ENCODE measurements at places on chromosomes 7 and 10.

- DNase-seq, result no peak
Measured at GRCh38 chr10:58853668-58854067, 322.8 kb upstream of the PHYHIPL start.

DNA sequence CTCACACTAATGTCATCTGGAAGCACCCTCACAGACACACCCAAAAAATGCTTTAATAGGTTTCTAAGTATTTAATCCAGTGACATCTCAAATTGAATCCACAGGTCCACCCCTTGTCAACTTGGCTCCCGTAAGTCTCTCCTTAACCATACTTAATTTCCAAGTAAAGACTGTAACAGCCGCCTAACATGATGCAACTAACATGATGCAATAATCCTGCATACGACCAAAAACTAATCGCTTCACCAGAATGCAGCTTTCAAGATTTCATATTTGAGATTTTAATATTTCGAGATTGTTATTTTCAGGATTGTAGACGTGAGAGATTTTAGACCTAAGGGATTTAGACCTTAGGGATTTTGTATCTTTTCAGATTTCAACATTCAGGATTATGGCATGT is 3.7 kb upstream of the HDAC9 start:
- DNase-seq, result no peak

- no peak for DNase-seq
Measured at GRCh38 chr7:44111761-44112160, 7.6 kb downstream of the AEBP1 start.

DNA sequence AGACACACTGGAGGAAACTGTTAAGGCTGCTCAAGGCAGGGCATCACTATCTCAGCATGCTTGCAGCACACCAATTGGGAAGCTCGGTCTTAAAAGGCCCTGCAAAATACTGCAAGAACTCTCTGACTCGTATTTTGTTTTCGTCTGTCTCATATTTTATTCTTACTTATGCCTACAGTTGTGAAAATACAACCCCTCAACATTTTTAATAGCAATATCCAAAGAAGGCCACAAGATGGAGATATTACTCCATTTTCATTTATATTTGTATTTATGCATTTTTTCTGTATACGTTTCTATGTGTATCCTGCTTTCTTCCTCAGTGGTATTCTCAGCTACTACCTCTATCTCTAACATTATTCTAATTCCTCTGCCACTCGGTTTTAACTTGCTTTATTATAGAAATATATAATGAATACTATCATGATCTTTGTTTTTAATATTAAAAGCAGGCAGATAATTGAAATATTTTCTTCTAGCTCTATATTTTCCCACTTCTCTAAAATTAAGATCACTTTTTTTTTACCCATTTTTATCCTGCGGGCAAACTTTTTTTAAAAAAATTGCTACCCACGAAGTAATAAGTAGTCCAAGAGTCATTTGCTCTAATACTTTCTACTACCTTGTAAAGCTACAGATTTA is 10.0 kb downstream of the DNAJC1 start:
- DNase-seq, result no peak

DNA sequence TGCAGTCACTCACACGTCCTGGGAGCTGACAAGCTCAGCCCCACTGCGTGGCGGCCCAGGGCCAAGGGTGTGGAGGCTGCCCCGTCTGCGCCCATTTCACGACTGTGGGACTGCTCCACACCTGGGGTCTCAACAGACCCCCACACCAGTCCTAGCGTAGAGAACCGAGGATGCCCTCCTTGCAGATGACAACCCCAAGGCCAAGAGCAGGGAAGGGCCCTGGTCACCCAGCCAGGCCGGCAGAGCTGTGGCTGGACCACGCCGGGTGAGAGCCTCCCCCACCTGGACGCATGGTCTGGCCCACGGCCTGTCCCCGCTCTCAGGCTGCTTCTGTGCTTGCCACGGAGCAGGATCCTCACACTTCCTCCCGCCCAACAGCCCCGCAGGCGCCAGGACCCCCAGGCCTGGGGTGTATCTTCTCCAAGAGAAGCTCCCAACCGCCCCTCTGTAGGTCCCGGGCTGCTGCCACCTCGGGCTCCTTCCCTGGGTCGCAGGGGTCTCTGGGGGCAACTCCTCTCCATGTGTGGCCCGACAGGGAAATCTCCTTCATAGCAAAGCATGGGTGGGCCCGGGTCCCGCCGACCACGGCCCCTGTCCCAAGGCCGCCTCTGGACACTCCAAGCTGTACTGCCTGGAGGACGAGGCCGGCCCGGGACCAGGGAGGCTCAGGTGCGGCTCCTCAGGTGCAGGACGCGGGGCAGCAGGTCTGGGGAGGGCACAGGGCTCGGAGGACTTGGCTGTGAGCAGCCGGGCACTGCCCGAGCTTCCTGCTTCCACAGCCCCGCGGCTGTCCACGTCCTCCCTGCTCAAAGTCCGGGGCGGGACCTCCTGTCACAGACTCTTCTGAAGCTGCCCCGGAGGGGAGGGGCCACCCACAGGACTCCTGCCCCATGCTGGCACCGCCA is 88.8 kb downstream of the FOXL3 start:
- DNase-seq, result no peak

DNA sequence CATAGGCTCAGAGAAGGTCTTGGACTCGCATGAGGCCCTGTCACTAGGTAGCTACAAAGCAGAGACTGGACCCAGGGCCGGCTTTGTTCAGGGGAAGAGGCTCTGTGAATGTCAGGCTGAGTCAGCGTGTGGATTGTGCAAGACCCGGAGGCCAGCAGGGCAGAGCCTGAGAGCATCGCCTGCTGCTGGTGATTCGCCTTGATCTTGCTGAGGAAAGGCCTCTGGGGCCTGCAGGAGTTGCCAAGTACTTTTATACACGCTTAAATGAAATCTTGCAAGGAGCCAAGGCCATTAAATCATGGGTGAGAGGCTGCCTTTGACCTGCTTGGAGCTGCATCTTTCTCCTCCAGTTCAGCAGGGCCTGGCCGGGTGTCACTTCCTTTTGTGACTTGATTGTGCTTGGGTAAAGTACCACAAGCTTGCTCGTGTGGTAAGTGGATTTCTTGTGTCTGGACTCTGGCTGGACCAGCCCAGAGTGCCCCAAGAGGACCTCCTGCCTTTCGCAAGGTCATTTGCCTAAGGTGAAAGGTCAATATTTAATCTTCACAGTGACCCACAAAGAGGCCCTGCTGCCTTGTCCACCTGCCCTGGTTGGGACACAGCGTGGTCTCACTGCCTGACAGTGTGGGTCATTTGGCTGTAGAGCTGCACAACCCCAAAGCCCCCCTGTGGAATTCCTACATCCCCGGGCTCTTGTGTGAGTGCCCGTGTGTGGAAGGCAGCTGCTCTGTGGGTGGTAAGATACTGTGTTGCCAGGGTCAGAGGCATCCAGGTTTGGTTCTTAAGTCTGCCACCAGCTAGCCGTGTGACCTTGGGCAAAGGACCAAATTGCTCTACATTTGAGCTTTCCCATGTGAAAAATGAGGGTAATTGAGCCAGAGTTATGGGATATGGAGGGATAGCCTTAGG is 38.6 kb upstream of the SH2D4B start:
- peak; percentile 88 for DNase-seq

DNA sequence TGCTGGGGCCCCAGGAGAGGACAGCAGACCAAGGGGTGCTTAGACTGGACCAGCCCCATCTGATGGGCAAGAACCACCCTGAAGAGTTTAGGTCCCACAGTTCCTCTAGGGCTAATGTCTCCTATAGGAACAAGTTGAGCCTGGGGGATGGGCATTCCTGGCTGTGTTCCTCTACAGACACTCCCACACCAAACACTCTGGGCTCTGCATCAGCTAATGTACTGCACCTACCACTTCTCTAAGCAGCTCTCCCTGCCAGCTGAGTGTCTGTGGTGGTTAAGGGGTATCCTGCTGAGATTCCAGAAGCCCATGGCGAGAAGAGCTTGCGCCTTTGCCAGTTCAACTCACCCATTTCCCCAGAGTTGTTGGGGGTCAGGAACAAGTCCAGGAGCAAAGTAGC is 284.1 kb upstream of the CSTF2T start:
- no peak for DNase-seq

- no peak for DNase-seq
Measured at GRCh38 chr7:129786825-129787563, 165.8 kb downstream of the UBE2H start.

- no peak for DNase-seq
Measured at GRCh38 chr7:112150823-112151641, 55.2 kb downstream of the DOCK4 start.

- DNase-seq, result no peak
Measured at GRCh38 chr10:12841826-12842225, 159.7 kb downstream of the CCDC3 start.

GRCh38 chr10:89241026-89241425 is 10.5 kb downstream of the LIPA start:
- no peak for DNase-seq

DNA sequence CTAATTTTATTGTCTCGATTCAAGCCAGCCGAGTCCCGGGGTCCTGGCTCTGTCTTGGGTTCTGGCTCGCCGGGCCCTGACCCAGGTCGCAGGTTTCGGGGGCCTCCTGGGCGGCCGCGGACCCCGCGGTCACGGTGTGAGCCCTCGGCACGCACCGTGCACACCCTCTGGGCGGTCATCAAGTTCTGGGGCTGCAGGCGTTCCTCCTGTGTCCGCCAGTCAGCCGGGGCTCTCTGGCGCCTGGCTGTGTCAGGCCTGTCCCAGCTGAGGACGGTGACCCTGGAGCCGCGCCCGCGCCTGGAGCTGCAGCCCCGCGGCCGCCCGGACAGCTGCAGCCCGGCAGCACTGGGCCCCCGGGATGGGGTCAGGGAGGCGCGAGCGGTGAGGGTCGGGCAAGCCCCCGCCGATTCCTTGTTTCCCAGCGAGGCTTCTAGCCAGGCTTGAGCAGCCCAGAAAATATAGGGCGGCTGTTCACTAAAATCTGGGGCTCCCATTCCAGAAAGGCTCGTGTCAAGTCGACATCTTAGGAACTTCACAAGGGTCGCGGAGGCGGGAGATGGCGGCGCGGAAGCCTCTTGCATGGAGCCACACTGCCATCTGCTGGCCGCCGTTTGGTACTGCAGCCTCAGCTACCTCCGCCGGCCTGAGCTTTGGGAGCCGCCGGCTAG is 4.2 kb upstream of the HOXA7 start:
- DNase-seq, result peak; percentile 76

GRCh38 chr7:44381494-44382220 is 56.3 kb upstream of the CAMK2B start:
- DNase-seq, result no peak

- DNase-seq, result peak; percentile 36
Measured at GRCh38 chr7:95772298-95772770, at the start of gene DYNC1I1. TSS of gene DYNC1I1 (plus strand) at chr7:95772554. CDS start at chr7:95804730, 32,176 bp downstream.

GRCh38 chr10:110600487-110601101 is 33.1 kb downstream of the SMC3 start:
- DNase-seq, result peak; percentile 7

GRCh38 chr10:122516734-122517133 is 43.8 kb upstream of the DMBT1 start:
- no peak for DNase-seq

DNA sequence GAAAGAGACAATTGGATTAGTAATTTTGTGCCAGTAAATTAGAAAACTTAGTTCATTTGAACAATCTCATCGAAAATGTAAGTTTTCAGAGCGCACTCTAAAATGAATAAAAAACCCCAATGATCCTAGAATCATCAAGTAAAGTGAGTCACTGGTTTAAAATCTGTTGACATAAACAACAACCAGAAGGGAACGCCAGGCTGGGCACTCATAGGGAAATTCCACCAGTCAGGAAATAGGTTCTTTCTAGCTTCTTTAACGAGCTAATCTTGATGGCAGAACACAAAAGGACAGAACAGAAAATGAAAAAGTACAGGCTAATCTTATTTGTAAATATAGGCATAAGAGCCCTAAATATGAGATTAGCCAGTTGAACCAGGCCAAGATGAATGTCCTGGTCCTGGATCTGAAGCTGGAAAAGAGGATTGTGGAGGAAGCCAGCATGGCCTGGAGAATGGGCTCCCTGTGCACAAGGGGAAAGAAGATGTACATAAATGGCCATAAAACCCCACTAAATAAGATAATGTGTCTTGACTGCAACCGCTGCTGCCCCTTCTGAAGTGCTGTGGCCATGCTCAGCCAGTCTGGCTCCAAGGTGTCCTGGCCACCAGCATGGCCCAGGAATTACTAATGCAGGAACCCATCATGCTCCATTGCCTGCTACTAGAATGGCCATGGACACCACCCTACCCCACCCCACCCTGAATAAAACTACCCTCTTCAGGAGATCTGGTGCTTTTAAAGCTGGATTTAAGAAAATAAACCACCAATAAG is 114.0 kb downstream of the WDFY4 start:
- DNase-seq, result no peak

DNA sequence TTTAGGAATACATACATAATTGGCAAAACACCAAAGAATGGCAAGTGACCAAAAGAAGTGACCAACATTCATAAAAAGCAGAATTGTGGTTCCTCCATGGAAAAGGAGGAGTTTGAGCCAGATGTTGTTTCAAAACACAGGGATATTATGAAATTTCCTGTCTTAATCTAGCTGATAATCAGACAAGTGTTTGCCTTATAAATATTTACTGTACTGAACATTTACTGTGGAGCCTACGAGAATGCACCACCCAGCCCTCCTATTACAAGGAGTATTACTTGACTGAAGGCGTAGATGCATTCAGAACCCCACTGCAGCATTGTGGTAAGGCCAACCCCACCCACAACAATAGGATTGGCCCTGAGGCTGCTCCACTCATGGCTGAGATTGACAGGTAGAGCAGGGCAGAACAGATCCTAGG is 118.9 kb downstream of the AKR1D1 start:
- no peak for DNase-seq

GRCh38 chr7:148645898-148646297 is 52.8 kb upstream of the CUL1 start:
- no peak for DNase-seq

DNA sequence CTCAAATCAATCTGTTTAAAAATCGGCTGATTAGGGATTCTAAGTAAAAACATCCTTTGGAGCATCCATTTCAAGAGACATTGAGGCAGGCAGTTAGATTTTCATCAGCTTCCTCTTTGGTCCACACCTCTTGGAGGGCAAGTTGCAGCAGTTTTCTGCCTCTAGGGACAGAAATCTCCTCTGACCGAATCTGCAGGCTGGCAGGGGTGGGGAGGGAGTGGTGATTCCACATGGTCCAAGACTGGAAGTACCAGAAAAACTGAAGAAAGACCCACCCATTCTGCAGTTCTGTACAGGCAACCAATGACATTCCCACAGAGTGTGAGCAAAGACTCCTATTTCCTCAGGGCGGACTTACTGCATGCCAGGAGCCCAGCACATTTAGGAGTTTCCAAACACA is 29.0 kb downstream of the FGFBP3 start:
- DNase-seq, result no peak

DNA sequence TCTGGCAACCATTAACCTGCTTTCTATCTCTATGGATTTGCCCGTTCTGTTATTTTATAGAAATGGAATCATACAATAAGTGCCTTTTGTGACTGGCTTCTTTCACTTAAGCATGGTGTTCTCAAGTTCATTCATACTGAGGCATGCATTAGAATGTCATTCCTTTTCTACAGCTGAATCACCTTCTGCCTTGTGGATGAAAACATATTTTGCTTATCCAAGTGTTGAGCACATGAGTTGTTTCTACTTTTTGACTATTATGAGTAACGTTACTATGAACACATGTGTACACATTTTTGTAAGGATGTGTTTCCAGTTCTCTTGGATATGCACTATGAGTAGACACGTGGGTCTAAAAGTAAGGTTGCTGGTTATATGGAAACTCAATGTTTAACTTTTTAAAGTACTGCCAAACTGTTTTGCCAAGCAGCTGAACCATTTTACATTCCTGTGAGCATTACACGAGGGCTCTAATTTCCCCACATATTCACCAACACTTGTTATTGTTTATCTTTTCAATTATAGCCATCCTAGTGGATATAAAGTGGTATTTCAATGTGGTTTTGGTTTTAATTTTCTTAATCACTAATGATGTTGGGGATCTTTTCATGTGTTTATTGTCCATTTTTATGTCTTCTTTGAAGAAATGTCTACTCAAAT is 241.3 kb downstream of the FANK1 start:
- no peak for DNase-seq

- DNase-seq, result no peak
Measured at GRCh38 chr7:140375323-140375722, 23.0 kb downstream of the SLC37A3 start.
